ENCODE measurements at places on chromosomes 11 and 22.

DNA sequence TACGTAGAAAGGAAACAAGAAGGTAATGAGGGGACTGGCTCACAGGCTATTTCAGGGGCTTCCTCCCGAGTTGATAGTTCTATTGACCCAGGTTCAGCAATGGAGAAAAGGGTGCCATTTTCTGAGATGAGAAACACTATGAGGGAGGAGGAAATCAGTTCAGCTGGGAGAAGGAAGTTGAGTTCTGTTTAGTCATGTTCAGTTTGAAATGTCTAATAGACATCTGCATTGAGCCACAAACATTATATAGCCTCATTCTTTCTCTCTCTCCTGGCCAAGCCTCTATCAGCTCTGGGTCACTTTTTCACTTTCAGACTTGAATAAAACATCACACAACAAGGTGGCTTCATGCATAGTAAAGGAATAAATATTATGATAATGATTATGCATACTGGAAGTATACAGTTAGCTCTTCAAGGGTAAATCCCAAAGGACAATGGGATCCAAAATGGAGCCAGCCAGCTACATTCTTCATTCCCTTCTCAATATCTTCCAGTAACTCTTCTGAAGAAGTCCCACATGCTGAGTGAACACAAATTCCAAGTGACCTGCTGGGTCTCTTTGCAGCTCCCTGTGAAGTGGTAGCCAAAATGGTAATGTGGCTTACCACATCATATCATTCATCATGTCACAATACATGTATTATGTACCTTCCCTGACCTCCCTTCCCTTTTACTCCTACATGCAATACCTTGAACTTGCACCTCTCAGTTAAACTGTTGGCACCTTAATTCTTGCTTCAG is 80.9 kb upstream of the CD44 start:
- no peak for DNase-seq

DNA sequence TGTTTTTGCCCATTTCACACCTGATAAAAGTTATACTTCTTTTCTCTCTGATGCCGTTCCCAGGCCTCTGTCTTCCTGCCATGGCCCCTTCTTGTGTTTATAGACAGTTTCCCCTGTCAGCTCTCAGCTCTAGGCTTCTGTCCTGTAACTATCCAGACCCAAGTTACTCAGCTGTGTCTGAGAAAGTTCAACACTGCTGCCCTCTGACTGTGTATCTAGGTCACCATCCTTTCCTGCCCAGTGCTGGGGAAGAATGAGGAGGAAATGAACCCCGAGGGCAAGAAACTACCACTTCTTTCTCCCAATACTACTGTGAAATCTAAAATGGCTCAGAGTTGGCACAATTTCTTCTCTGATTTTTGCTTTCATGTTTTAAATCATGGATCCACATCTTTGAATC is 29.6 kb downstream of the SNX19 start:
- no peak for DNase-seq

GRCh38 chr11:4699697-4700435 is 2.2 kb upstream of the OR51E2 start:
- DNase-seq = no peak

DNA sequence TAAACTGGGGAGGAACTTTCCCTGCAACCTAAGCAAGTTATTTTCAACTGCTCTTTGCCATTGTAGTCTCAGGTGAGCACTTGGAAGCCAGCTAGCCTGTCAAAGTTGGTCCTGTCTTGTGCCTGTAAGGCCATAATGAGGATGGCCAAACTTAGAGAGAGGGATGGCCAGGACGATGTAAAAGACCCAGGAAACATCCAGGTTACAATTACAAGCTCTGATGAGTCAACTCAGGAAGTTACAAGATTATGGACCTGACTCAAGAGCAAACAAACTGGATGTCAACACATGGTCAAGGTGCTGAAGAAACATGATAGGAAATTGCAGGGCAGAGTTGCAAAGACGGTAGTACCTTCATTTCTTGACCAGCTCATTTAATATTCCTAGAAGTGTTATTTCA is 1.6 kb downstream of the GTPBP1 start:
- no peak for DNase-seq

DNA sequence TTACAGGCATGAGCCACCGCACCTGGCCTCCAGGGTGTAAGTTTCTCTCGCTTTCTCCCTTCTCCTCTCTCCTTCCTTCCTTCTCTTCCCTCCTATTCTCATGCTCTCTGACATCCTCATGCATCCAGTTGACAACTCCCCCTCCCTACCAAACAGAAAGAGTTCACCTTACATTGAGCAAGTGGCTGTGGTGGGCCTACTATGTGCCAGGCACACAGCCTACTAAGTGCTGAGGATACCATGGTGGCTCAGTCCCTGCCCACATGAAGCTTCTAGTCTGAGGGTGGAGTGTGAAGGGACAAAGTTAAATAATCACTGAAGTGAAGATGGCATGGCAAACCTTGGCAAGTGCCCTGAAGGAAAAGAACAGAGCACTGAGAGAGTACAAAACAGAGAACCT is 9.6 kb upstream of the DAGLA start:
- no peak for DNase-seq

- no peak for DNase-seq
Observed at GRCh38 chr11:69416143-69416515, 65.3 kb upstream of the LINC01488 start.

GRCh38 chr11:129702410-129703398 is 112.9 kb upstream of the TMEM45B start:
- no peak for DNase-seq

GRCh38 chr11:79019975-79020374 is 420.9 kb downstream of the TENM4 start:
- no peak for DNase-seq

DNA sequence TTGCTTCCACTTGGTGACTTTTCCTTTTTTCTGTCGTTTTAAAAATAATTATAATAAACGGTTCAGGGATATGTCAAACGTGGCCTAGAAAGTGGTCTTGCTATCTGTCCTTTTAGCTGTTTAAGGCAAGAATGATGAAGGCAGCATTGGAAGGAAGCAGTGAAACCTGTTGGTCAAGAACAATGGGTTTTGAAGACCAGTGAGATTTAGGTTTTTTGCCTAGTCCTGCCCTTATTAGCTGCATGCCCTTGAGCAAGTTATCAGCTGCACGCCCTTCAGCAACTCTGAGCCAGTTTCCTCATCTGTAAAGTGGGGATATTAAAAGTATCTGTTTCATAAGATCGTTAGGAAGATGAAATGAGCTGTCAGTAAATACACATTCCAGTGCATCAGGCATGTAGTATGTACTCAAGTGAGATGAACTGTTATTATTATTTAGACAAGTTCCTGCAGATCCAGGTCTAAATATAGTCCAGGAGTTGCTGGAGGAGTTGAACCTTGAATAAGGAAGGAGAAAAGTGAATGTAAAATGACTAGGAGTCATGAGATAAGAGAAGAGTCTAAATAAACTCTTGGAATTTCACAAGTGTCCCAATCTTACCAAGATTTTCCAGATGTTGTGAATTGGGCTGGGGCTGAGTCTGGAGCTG is 90.8 kb upstream of the HSD17B12 start:
- no peak for DNase-seq

GRCh38 chr11:78857688-78858087 is 283.0 kb upstream of the NARS2 start:
- DNase-seq = no peak

DNA sequence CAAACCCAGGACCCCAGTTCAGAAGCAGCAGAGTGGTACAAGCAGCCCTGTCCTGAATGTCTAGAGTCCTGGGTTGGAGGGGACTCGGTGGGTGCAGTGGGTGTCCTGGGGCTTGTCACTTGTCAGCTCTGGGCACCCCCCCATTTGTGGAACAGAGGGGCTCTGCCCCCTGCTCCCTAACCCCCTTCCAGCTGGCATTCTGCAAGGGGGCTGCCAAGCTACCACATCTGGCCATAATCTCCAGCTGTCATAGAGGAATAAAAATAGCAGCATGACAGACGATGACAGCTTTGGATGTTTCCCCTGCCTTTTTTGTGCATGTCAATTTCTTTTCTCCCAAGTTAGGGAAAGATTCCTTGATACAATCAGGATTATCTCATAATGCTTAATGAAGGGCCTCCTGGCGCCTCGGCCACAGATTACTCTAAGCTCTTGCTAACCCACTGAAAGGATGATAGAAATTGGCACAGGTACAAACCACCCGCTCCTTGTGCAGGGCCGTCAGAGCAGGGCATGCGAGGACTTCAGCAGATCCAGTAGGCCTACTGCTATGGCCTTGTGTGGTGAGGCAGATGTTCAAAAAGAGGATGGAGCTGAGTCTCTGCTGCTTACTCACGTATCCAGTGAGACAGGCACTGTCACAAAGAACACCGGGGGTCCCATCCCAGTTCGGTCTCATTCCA is 83.0 kb downstream of the ISX start:
- DNase-seq = no peak

GRCh38 chr11:60842668-60843600 is 1.0 kb downstream of the CCDC86 start:
- DNase-seq = no peak

GRCh38 chr11:16749666-16750065 is 11.2 kb downstream of the C11orf58 start:
- no peak for DNase-seq

DNA sequence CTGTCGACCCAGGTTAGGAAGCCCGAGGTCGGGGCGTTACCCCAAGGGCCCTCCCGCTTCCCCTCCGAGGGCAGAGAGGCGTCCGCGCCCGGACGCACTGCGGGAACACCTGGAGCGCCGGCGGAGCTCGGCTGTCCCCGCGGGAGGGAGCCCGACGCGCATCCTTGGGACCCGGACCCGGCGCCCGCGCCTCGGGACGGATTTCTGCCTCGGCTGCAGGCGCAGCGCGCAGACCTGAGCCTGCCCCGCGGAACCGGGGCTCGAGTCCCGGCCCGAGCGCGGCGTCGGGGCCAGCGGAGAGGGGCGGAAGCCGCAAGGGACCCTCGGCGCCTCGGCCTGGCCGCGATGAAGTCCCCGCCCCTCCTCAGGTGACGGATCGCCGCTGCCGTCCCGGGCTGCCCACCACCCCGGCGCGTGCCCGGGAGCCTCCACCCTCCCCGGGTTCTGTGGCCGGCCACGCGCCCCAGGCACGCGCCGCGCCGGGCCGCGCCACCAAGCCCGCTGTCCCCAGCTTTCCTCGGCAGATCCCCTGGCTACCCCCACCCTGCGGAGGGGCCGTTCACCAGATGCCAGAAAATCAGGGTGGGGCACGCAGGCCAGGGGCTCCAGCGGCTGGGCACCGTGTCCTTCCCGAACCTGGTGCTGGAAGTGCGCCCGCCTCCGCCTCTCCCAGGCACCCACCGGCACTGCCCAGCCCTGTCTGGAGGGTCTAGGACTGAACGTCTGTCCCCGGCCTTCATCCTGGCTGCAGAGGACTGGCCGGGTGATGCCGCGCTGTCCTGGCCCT is 410 bp downstream of the GLB1L3 start:
- peak; percentile 85 for DNase-seq

- DNase-seq = peak; percentile 96
Observed at GRCh38 chr11:44893846-44894617, 56.7 kb downstream of the TP53I11 start.

DNA sequence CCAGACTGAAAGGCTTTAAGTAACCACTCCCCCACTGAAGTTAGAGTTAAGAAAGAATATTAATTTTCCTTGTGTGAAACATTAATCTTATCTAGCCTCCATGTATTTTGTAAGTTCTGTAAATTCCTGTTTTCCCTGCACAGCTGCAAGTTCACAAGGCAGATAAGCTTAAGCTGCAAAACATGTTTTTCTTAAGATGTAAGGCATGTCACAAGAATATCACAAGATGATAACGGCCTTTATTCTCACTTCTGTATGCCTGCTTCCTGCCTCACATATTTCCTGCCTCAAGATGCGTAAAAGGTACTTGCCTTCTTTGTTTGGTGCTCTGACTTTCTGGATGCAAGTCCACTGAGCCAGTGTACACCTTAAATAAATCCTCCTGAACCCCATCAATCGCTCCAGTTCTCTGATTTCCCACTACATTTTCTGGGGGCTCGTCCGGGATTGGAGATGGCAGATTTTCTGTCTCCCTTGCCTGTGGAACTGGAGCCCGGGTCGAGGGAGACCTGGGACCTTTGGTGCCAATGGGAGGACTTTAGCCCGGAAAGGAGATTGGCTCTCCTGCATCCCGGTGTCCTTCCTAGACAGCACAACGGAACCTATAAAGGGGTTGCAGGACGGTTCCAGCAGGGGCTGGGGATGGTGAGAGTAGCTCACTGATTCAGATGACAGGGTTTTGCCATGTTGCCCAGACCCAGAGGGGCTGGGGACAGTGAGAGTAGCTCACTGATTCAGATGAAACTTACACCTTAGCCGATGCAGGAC is 30.2 kb downstream of the PPARA start:
- DNase-seq = no peak

- DNase-seq = no peak
Observed at GRCh38 chr11:73281201-73281741, 9.1 kb downstream of the P2RY6 start.

- no peak for DNase-seq
Observed at GRCh38 chr11:64642418-64642735, 51.4 kb downstream of the SLC22A12 start.

- DNase-seq = no peak
Observed at GRCh38 chr22:42111798-42112197, 18.8 kb downstream of the CYP2D6 start.

GRCh38 chr11:93000511-93001476 is 31.3 kb downstream of the MTNR1B start:
- no peak for DNase-seq

DNA sequence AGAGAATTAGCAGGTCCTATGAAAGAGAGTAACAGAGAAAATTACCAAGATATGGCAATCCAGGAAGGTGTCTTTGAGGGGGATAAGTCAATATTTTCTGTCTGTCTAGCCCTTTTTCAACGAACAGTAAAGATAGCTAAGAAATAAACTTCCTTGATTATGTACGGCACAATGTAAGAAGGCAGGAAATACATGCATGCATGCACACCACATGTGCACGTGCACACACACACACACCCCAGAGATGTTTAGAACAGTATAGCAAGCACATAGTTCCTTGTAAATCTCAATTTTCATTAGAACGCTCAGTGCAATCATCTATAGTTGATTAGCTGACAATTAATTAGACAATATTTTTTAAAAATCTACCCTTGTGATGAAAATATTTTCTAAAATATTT is 74.7 kb downstream of the MPPED2 start:
- DNase-seq = no peak

- DNase-seq = no peak
Observed at GRCh38 chr22:48926136-48926535, 901.5 kb downstream of the BRD1 start.
